RPMI7951 (cell line): ENCODE measurements at places on chromosomes 1 and 21. TPM values are rescaled to one million over a fixed set of nuclear protein-coding genes. Genes with fewer than 3 reads are reported as not detected.
A peak's percentile ranks its signal among the peaks of the same experiment; 100 is the strongest.

DNA sequence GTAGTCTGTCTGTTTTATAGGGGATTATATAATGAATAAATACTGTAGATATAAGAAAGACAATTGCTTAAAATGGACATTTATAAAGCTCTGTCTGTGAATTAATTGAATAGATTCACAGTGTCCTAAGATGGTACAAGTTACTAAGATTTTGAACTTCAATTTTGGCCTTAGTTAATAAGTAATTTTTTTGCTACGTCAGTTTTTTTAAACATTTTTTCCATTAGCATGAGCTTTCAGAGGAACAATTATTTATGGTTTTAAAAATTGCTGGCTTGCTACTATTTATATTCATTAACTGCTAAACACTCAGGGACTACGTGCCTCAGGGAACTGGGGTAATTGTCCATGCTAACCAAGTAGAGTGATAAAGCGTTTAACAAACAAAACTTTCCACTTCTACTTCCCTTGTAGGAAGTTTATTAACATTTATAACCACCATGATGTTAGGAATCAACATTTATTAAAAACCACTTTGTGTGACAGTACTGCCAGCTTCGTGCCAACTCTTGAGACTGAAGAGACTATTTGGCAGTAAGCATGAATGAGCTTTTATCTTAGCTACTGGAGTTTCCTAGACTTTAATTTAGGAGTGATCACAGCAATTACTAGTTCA lies 65.4 kb upstream of the PTGS2 start:
- DNase-seq: peak; percentile 35

DNA sequence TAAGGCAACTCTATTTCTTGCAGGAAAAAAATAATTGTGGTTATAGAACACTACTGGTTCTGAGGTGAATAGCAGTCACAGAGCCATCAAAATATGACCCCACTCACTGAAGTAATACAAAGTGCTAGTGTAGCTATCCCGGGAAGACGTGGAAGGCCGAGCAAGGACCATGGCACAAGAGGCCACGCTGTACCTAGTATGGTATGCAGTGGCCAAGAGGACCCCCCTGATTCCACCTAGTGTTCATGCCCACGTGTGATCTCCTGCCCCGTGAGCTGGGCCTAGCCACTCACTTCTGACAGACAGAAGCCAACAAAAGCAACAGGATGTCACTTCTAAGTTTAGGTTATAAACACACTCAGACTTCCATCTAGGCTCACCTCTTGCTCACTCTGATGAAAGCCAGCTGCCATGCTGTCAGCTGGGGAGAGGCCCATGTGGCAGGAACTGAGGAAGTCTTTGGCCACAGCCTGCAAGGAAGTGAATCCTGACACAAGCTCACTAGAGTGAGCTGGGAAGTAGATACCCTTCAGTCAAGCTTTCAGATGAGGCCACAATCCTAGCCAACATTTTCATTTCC lies 21.7 kb upstream of the LSS start:
- DNase-seq: no peak

DNA sequence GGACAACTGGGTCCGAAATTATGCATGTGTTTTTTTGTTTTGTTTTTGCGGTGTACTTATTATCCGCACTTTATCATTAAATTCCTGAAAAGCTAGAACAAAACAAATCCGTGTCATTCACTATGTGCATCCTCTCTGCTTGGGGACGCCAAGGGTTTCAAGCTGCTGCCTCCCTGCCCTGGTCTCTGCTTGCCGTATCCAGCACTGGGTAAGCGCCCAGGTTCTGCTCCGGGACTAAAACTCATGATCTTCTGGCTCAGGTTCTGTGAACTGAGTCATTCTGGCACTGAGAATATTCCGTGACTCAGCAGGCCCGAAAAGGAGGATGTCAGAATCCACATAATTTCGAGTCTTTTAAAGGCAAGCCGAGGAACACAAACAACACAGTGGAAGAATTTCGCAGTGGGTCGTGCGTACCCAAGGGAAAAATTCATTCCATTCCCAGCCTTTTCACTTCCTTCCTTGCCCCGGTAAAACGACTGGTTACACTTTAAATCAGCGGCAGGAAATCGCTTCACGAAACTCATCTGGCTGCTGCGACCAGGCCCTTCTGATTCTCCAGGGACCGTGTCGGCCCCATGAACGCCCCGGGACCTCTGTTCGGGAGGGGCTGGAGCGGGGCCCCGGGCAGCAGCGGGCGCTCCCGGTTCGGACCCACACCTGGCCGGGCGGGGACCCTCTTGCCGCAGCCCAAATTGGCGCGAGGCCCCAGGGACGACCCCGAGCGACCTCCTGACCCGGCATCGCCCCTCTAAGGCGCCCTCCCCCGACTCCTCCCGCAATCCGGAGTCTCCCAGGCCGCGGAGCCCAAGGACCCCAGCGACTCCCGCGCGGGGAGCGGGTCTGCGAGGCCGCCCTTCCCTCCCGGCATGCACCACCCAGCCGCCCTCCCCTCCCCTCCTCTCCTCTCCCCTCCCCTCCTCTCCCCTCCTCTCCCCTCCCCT lies 746 bp upstream of the LAMC1 start:
- DNase-seq: peak; percentile 95

GRCh38 chr1:44078104-44078503 lies 40.5 kb upstream of the KLF17 start:
- DNase-seq: no peak

- no peak for DNase-seq
These were observed 36.0 kb upstream of the SCMH1 start for GRCh38 chr1:41278076-41278475.

- DNase-seq: no peak
These were observed 77.6 kb downstream of the CD247 start for GRCh38 chr1:167440776-167441175.

GRCh38 chr1:50720457-50721053 lies 239.5 kb downstream of the FAF1 start:
- no peak for DNase-seq

- DNase-seq: no peak
These were observed 147.3 kb upstream of the CD34 start for GRCh38 chr1:208058267-208058666.

DNA sequence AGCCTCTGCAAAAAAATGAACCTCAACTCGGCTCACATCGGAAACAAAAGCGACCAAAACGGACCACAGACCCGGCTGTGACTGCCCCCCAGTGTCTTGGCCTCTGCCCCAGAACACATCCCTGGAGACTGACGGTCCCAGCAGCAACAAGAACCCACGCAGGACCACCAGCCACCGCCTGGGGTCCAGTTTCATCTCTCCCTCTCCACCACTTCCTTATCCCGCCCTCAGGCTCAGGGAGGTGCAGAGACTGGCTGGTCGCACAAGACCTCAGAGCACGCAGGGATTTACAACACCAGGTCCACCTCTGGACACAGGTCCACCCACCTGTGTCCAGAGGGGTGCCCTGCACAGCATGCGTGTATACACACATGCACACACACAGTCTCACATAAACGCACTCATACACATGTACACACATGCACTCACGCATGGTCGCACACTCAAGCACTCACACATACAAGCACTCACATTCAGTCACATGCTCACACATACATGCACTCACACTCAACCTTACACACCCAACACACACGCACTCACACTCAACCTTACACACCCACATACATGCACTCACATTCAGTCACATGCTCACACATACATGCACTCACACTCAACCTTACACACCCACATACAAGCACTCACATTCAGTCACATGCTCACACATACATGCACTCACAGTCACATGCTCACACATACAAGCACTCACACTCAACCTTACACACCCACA lies 18.6 kb upstream of the TMEM52 start:
- DNase-seq: no peak

GRCh38 chr1:12433323-12434053 lies 184.5 kb downstream of the DHRS3 start:
- peak; percentile 63 for DNase-seq

GRCh38 chr1:17579951-17580939 lies 40.7 kb downstream of the ARHGEF10L start:
- DNase-seq: no peak

- DNase-seq: no peak
These were observed 16.9 kb downstream of the ATG4C start for GRCh38 chr1:62800825-62801306.

DNA sequence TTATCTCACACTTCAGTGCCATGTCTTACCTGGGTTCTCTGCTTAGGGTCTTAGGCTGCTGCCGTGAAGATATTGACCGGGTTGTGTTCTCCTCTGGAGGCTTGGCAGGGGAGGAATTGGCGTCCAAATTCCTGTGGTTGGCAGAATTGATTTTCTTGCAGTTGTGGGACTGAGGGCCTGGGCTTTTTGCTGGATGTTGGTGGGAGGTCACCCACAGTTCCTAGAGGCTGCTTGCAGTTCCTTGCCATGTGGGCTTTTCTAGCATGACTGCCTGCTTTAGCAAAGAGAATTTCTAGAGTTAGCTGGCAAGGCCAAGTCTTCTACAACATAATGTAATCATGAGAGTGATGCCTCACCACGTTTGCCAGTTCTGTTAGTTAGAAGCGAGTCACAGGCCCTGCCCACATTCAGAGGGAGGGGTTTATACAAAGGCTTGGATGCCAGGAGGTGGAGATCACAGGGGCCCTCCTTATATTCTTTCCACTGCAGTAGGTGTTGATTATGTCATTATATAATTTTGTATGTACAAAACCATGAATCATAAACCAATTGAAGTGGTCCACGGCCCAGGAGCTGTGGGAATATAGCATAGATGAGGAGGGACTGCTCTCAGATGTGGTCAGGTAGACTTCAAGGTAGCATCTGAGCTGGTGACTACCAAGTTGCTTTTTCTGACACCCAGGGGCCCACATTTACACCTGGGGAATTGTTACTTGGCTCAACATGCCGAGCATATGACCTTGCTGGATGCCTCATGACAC lies 6.6 kb downstream of the UBL4B start:
- DNase-seq: no peak

GRCh38 chr1:205003358-205004131 lies 39.5 kb upstream of the CNTN2 start:
- DNase-seq: no peak

Gene RGL1
- total RNA-seq: 19.2 and 23.6 TPM in 2 replicates

Gene LCE2A
- not detected in 2 replicates for total RNA-seq

Gene RIMS3
- total RNA-seq: 0.84 and 2.1 TPM in 2 replicates

Gene CHRM3
- 0.12 TPM in 1 of 2 replicates, not detected in the other for total RNA-seq
